ENCODE measurements at places on chromosomes 7 and 10.

DNA sequence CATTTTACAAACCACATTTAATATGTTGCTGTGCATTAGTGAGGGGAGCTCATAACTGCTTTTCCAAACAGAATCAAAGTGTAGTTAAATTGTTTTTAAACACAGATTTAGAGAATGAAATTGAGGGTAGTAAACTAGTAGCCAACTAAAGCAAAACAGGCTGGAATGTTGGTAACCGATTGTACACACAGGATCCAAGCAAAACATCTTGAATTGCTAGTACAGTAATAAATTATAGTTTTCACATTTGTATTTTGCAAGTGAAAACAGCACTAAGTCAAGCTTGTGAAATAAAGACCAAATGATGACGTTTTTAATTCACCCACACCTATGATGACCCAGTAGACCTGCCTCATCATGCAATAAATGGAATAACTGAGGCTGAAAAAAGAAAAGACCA, 198.3 kb downstream of the HDAC9 start:
- DNase-seq = no peak

- DNase-seq = no peak
Measured at GRCh38 chr7:151822541-151823181, 54.3 kb downstream of the PRKAG2 start.

DNA sequence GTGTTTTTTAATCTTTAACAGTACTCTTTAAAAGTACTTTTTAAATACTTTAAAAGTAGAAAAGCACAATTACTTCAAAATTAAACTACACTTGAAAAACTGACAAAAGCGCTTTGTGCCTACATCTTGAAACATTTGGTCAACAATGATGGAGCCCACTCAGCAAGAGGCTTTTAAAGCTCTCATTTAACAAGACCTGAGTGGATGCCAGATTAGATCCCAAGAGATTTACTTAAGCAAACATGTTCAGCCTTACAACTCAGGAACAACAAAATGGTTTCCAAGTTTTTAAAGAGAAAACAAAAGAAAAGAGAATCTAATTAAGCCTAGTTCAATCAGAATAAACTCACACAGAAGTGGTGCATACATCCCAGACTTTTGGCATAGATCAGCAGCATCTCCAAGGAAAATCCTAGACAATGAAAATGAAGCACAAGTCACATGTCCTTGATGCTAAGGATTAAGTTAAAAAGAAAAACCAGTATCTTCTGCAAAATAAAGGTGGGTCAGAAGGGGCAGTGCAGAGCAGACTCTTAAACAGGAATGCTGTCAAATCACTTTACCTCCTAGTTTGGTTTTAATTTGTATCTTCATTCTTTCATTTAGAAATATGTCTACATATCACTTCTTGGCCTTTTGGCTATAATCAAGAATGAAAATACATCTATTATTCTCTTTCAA, 26.2 kb downstream of the HIBADH start:
- no peak for DNase-seq

GRCh38 chr7:28703037-28703765, 254.9 kb downstream of the TRIL start:
- no peak for DNase-seq
